Vagina (tissue), 2 donors: ENCODE measurements at places on chromosomes 4 and X.

DNA sequence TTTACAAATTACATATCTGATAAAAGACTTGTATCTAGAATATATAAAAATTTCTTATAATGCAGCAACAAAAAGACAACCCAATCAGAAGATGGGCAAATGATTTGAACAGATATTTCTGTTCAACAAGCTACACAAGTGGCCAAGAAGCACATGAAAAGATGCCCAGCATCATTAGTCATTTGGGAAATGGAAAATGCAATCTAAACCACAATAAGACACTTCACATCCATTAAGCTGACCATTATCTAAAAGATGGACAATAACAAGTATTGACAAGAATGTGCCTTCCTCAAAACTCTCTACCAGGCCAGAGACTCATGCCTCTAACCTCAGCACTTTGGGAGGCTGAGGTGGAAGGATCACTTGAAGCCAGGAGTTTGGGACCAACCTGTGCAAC, 53.9 kb downstream of the SPINK2 start:
- no peak for DNase-seq

DNA sequence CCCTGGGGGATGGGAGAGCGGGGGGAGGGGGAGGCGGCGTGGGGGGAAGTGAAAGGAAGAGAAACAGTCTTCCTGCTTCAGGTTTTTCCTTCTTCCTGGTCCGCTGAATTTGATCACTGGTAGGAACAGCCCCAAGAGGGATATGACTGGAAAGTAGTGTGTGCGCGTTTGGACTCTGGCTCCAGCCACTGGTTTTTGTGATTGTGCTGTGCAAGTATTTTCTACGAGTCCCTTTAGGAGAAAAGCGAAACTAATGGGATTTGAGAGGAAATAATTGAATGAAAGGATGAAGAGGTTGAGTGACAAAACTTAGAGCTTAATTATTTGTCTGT, 836 bp downstream of the PRRG1 start:
- no peak for DNase-seq

- no peak for DNase-seq
Measured at GRCh38 chr4:120921456-120922380, 808 bp downstream of the PRDM5 start.

GRCh38 chr4:7865533-7865932, 74.1 kb downstream of the AFAP1 start:
- no peak for DNase-seq

- DNase-seq: no peak
Measured at GRCh38 chrX:19040373-19040772, 56.5 kb upstream of the PHKA2 start.

GRCh38 chr4:165207016-165207430, 338 bp upstream of the KLHL2 start:
- DNase-seq: no peak

DNA sequence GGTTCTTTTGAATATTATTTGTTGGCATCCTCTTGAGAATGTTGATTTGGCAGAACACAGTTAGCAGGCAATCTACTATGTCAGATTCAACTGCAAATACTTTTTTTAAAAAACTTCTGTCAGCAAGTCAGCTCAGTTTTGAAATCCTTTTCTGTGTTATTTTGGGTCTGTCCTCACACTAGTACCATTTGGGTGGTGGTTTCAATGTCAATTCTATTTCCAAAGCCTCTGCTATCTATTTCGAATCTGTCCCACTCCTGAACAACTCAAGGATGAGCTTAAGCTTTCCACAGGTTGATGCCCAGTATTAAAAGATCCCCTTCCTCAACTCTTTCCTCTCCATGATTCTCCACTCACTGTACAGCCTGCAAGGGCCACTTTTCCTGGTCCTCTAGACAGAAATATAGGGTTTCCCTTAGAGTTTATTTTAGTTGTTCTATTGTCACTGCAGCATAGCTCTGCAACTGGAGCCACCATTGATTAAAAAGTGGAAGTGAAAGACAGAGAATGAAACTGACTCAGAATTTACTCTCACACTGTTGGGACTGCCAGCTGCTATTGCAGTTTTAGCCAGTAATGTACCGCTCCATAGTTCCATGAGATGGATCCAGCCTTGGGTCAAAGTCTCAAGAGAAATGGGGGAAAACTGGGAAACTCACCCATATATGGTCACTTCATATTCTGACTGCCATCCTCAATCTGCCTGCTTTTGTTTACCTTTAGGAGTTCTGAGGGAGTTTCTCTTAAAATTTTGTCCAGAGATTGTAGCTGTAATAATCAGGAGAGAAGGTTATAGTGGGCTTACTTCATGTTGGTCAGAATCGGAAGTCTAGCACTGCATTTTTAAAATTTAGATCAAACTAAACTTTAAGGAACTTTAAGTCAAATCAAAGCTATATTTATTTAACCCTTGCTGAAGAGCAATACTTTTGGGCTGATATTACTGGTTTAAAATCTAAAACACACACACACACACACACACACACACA, 14.6 kb downstream of the HDX start:
- no peak for DNase-seq

- no peak for DNase-seq
Measured at GRCh38 chrX:136417806-136418205, 69.9 kb upstream of the BRS3 start.

GRCh38 chrX:22748093-22748999, 251.4 kb upstream of the DDX53 start:
- DNase-seq: no peak

DNA sequence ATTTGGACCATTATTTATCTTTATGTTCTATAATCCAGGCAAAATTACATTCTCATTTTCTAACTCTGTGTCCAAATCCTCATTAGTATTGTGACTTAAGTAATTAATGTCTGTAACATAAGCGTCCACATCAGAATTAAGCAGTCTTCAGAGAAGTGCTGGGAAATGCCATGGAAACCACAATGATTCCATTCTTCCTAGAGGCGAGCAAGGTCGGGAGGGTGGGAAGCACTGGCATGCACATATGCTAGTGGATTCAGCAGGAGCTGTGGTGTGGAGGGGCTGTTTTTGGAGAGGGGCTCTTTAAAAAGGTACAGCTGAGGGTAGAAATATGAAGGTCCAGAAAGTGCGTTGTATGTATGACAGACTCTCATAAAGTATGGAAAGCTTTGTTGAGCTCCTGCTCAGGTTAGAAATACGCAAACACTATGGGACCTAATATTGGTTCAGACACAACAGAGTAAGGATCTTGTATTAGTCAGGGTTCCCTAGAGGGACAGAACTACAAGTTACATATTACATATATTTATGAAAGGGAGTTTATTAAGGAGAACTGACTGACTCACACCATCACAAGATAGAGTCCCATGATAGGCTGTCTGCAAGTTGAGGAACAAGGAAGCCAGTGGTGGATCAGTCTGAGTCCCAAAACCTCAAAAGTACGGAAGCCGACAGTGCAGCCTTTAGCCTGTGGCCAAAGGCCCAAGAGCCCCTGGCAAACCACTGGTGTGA, 61.5 kb downstream of the GLRA2 start:
- no peak for DNase-seq

DNA sequence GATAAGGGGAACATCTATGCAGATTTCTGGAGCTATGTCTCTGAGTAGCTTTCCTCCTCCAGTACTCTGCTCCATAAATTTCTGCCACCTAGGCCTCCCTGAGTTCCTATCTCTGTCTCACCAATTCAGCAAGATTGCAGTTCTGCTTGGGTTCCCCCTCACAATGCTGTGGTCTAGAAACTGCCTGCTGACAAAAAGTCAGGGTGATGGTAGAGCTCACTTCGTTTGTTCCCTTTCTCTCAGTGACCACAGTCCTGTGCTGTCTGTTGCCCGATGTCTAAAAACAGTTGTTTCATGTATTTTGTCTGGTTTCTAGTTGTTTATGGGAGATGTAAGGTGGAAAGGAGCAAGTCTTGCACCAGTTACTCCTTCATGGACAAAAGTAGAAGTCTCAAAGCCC, 41.1 kb downstream of the AMMECR1 start:
- DNase-seq: no peak

DNA sequence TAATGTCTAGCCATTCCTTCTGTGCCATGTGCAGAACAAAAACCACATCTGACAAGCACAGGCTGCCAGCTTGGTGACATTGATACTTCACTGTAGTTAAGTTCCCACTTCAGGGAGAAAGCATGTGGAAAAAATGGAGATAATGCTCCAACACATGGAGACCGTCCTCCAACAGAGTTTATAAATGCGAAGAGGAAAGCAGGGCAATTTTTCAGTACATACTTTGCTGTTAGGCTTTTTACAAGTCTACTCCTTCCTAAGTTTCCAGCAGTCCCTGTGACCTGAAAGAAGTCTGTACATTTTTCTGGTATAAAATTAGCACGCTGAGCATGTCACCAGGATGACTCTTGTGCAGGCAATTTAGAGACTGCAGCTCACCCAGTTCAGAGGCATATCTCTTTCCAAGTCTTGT, 766.9 kb upstream of the IGFBP7 start:
- no peak for DNase-seq

DNA sequence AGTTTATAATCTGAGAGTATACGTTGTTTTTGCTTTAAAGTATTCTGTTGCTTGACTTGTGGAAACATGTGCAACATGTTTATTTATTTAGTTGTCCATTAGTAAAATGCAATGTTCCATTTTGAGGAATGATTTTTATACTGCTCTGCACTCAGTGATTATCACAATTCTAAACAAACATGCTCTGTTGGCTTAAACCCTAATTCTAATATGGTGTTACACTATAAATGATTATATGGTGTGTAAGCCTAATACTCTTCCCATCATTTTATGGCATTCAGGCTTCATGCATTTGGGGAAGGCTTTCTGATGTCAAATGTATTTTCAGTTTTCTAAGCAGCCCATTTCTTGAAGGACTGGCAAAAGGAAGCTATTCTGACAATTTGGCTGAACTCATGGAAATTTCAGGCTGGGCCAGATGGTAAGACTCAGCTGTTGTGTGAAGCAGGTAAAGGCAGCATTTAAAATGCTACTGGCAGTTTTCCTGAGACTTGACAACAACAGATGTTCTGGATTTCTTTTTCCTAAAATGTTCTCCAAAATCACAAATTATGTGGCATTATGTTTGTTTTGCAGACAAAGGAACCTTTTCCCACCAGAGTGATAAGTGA, 336.7 kb upstream of the GNPDA2 start:
- no peak for DNase-seq

GRCh38 chr4:55033296-55033695, 92.1 kb downstream of the KDR start:
- no peak for DNase-seq

- DNase-seq: no peak
Measured at GRCh38 chr4:153036931-153037482, 100.9 kb downstream of the FHDC1 start.

DNA sequence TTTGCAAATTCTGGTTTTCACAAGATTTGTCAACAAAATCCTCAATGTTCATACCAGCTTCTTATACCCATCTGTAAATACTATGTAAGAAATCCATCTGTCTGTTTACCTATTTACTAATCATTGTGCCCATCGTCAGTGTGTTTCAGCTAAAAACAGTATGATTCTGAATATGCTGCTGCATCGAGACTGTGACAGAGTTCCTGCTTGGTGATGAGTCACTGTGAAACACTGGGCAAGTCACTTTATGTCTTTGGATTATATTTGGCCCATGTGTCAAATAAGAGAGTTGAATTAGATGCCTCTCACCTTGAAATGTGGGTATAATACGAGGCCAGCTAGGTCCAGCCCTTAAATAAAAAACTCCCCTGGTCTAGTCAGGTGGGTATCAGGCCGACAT, 79.3 kb downstream of the CBLL2 start:
- DNase-seq: no peak

GRCh38 chr4:92830771-92831170, 527.0 kb downstream of the GRID2 start:
- DNase-seq: no peak

GRCh38 chr4:175326796-175327195, 408.6 kb downstream of the ADAM29 start:
- DNase-seq: no peak

DNA sequence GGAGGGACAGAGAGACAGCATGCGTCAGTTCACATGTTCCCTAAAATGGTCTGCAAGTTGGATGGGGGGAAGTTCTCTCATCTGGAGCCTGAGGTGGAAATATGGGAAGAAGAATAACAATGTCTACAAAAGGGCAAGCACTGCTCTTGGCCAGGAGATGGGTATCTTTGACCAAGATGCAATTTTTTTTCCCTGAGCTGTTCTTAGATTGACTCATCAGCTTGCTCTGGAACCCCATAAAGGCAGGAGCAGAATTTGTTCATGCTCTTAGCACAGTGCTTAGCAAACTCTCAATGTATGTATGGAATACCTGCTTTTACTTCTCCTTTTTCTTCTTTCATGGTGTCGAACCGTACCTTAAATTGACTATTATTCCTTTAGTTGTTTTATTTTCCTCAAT, 90.5 kb upstream of the ZNF827 start:
- DNase-seq: no peak

DNA sequence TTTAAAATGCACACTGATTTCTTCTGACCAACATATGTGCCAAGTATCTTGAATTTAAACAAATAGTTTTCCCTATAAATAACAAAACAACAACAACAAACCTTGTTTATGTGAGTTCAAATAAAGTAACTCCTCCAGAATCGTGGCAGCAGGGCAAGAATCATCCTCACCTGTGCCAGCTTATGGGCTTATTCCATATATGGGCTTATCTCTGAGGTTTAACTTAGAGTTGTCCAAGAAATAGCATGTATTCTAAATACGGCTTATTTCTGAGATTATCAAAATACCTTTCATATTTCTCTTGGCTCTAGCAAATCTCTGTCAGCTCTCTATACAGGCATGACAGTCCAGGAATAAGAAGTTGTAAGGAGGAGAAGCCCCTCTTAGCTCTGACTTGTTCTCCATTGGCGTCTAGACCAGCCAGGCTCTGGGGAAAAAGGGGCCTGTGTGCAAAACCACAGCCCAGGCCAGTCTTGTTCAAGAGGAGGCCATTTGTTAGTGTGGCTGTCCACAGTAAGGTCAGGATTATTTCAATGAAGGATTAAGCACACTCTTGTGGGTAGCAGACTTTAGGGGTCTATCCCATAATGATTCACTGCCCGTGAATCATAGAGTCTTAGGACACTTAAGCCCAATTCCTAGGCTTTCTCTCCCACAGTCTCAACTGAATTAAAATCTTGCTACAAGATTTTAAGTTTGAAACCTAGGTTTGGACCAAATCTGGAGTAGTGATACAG, 63.2 kb downstream of the FRAS1 start:
- no peak for DNase-seq

DNA sequence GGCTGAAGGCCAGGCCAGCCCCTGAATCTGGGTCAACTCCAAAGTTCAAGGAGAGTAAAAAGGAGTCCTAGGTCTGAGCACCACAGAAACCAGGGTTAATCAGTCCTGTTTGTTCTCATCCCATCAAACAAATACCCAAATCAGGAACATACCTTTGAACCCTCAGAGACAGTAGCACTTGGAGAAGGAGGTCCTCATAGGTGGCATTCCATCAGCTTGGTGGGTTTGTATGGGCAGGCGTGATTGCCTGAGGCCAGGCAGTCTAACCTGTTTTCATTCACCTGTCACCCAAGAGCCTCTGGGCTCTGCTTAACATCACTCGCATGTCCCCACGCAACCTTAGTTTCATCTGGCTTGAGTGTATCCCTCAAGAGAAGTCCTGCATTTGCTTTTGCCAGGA, 17.5 kb upstream of the MBTPS2 start:
- no peak for DNase-seq

- DNase-seq: no peak
Measured at GRCh38 chr4:7487502-7487901, 52.8 kb upstream of the PSAPL1 start.

GRCh38 chr4:21307709-21308108, 607.5 kb downstream of the PACRGL start:
- no peak for DNase-seq
